ENCODE measurements at places on chromosomes 4 and X. TPM values are rescaled to one million over a fixed set of nuclear protein-coding genes. Genes with fewer than 3 reads are reported as not detected.

- DNase-seq: no peak
- H3K4me3 ChIP-seq: no peak overlapping the region
- H3K27me3 ChIP-seq: no peaks in the 10 kb centered on the region
- no peaks in the 10 kb centered on the region for H3K4me1 ChIP-seq
Measured at GRCh38 chrX:10513974-10514373, 106.4 kb downstream of the MID1 start.

The MAGEA2 gene
- polyA plus RNA-seq: not detected

The RPL36A gene
- polyA plus RNA-seq: 3,486 TPM

- H3K27ac ChIP-seq: no peak overlapping the region
- H3K27me3 ChIP-seq: no peaks in the 10 kb centered on the region
- DNase-seq: no peak
- H3K36me3 ChIP-seq: no peaks in the 10 kb centered on the region
- no peak overlapping the region for H3K4me3 ChIP-seq
Measured at GRCh38 chrX:27241981-27242380, 221.2 kb downstream of the PPP4R3C start.

GRCh38 chrX:40156470-40157227 lies 58.9 kb upstream of the BCOR start:
- no peak overlapping the region for H3K4me3 ChIP-seq
- peaks cover 14% of the 10 kb centered on the region for H3K27me3 ChIP-seq
- no peak overlapping the region for H3K27ac ChIP-seq
- DNase-seq: no peak
- H3K4me1 ChIP-seq: peaks cover 49% of the 10 kb centered on the region

DNA sequence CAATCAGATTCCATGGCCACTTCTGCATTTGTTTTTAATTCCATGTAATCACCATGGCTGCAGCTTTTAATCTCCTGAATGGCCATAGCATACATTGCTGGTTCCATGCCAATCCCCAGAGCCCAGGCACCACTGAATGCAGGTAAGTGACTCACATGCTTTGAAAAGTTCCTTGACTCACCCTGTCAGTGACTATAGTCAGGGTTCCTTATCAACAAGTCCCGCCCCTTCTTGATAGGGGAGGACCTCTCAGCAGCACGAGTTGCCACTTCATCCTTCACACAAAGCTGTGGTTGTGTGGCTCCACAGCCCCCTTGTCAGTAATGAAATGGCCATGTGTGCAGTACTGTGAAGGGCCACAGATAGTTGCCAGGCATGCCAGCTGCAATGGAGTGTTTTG lies 516.6 kb downstream of the PPARGC1A start:
- peak; percentile 79 for DNase-seq
- H3K4me3 ChIP-seq: no peak overlapping the region
- H3K36me3 ChIP-seq: no peaks in the 10 kb centered on the region
- H3K27ac ChIP-seq: peak overlapping the region; percentile 27
- H3K27me3 ChIP-seq: no peaks in the 10 kb centered on the region

DNA sequence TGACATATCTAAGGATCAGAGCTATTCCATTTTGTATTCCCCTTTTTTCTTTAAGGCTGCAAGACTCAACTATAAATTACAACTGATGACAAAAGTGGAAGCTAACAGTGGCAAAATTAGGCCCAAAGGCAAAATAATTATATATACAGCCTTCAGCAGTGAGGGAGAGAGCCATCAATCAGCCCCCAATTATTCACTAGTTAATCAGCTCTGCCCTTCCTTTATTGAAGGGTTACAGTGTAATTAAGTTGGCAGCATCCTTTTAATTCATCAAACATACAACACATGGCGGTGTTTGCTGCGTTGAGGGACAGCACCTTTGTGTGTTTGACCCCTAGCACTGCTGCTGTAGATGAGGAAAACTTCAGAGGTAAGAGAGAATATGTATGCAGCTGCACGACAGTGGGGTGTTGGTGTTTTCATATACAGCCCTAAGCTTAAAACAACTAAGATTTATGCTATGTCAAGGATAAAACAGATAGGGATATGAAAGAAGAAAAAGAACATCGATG lies 973.9 kb upstream of the POU3F4 start:
- DNase-seq: no peak
- H3K4me3 ChIP-seq: no peak overlapping the region
- no peaks in the 10 kb centered on the region for H3K4me1 ChIP-seq
- H3K27me3 ChIP-seq: no peaks in the 10 kb centered on the region
- no peak overlapping the region for H3K27ac ChIP-seq
- no peaks in the 10 kb centered on the region for H3K36me3 ChIP-seq

GRCh38 chr4:92299152-92299551 lies 4.6 kb upstream of the GRID2 start:
- peak; percentile 3 for DNase-seq
- no peak overlapping the region for H3K4me3 ChIP-seq
- peaks cover 10% of the 10 kb centered on the region for H3K27me3 ChIP-seq
- H3K4me1 ChIP-seq: peaks cover 9% of the 10 kb centered on the region
- no peak overlapping the region for H3K27ac ChIP-seq

DNA sequence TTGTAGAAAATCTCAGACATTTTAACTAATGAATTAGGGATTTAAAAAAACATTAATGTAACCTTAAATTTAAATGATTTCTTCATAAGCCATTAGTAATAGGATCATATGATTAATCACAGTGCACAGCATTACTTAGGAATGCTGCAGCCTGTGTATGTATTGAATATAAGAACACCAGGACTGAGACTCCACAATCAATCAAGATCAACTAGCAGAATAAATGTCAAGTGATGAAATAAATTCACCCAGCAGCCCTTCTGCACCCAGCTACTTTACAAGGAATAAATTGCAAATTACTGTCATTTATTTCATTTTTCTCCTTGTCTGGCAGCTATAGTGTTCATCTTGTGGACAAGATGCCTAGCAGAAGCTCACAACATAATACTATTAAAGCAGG lies 46.5 kb downstream of the NEIL3 start:
- no peaks in the 10 kb centered on the region for H3K4me1 ChIP-seq
- no peak overlapping the region for H3K4me3 ChIP-seq
- H3K27me3 ChIP-seq: no peaks in the 10 kb centered on the region
- H3K36me3 ChIP-seq: no peaks in the 10 kb centered on the region

The F8A3 gene
- polyA plus RNA-seq: not detected

DNA sequence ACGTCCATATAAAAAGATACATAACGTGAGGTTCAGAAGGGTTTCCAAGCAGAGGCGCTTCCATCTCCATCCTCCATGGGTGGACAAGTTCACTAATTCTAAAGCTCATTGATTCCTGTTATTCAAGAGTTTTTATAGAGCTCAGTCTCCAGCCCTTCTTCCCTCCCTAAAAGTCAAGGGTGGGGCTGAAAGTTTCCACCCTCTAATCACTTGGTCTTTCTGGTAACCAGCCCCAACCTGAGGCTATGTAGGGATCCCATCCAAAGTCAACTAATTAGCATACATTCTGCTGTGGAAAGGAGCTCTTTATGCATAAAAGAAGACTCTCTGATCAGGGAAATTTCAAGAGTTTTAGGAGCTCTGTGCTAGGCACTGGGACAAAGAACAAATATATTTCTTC lies 46.9 kb upstream of the VEGFC start:
- H3K27me3 ChIP-seq: no peaks in the 10 kb centered on the region
- DNase-seq: no peak
- H3K4me1 ChIP-seq: no peaks in the 10 kb centered on the region
- H3K4me3 ChIP-seq: no peak overlapping the region
- no peaks in the 10 kb centered on the region for H3K36me3 ChIP-seq
- no peak overlapping the region for H3K27ac ChIP-seq

- no peak for DNase-seq
- H3K27ac ChIP-seq: peak overlapping the region; percentile 82
- no peaks in the 10 kb centered on the region for H3K27me3 ChIP-seq
- H3K4me1 ChIP-seq: peaks cover 38% of the 10 kb centered on the region
- peaks cover 7% of the 10 kb centered on the region for H3K36me3 ChIP-seq
- no peak overlapping the region for H3K4me3 ChIP-seq
Measured at GRCh38 chr4:151692821-151693673, 67.8 kb downstream of the GATB start.

- H3K27ac ChIP-seq: peak overlapping the region; percentile 95
- H3K4me1 ChIP-seq: peaks cover 55% of the 10 kb centered on the region
- peak overlapping the region; percentile 28 for H3K4me3 ChIP-seq
- no peak for DNase-seq
- H3K27me3 ChIP-seq: no peaks in the 10 kb centered on the region
Measured at GRCh38 chr4:991451-992296, 1.5 kb downstream of the SLC26A1 start.

The SLC35A2 gene
- polyA plus RNA-seq: 6.9 TPM

The ZAR1 gene
- polyA plus RNA-seq: not detected

DNA sequence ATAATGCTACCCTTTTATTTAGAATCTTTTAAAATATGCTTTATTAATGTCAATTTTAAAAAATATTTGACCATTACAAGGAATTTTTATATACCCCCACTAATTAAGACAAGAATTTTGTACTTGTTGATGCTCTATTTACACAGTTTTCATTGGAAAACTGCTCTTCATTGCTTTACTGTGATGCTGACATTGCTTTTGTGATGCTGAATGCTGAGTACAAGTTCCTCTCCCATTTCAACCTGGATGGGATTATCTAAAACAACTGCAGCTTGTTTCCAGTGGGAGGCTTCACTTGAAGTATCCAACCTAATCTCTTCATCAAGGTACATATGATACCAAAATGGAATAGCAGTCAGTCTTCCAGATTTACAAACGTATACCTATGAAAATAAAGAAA lies 21.2 kb downstream of the TMEM184C start:
- no peak for DNase-seq
- peaks cover 23% of the 10 kb centered on the region for H3K36me3 ChIP-seq
- no peak overlapping the region for H3K4me3 ChIP-seq
- no peak overlapping the region for H3K27ac ChIP-seq
- H3K27me3 ChIP-seq: no peaks in the 10 kb centered on the region

- no peaks in the 10 kb centered on the region for H3K4me1 ChIP-seq
- no peak for DNase-seq
- H3K27me3 ChIP-seq: no peaks in the 10 kb centered on the region
Measured at GRCh38 chr4:106569146-106570031, 200.8 kb upstream of the GIMD1 start.

GRCh38 chrX:47514533-47515235 lies 31.7 kb upstream of the ZNF41 start:
- H3K4me3 ChIP-seq: no peak overlapping the region
- no peaks in the 10 kb centered on the region for H3K4me1 ChIP-seq
- H3K27me3 ChIP-seq: no peaks in the 10 kb centered on the region
- no peak for DNase-seq

DNA sequence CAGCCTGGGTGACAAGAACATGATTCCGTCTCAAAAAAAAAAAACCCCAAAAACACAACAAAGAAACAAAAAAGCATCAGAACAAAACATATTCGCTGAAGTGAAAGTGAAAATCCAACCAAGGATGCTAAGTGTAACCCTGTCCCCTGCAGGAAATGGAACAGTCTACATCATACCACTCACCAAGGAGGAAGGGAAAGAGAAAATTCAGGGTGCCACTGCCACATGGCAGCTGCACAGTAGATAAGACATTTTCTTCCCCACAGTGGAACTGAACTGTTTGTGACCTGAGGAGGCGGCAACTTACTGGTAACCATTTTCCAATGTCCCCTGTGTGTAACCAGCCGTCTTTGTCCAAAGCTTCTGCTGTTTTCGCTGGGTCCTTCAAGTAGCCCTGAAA lies 28.2 kb upstream of the CENPU start:
- H3K27me3 ChIP-seq: no peaks in the 10 kb centered on the region
- peak overlapping the region; percentile 14 for H3K27ac ChIP-seq
- H3K4me3 ChIP-seq: no peak overlapping the region
- H3K4me1 ChIP-seq: no peaks in the 10 kb centered on the region
- peak; percentile 60 for DNase-seq
